ENCODE measurements at places on chromosomes 12 and 14. TPM values are rescaled to one million over a fixed set of nuclear protein-coding genes. Genes with fewer than 3 reads are reported as not detected.

The C12orf60 gene
- total RNA-seq: 1.3 TPM

The LAG3 gene
- total RNA-seq: 3.8 TPM

The SPSB2 gene
- total RNA-seq: 2.4 TPM

The POC1B gene
- total RNA-seq: 12.1 TPM

The SLCO1B1 gene
- 0.09 TPM for total RNA-seq

The HCAR1 gene
- total RNA-seq: 1.2 TPM

The DTX1 gene
- total RNA-seq: 1.6 TPM

The RGS6 gene
- total RNA-seq: 1.5 TPM

The YAF2 gene
- 52.2 TPM for total RNA-seq

GRCh38 chr12:57517187-57517586 lies 3.1 kb downstream of the DDIT3 start:
- no peak for DNase-seq

- no peak for DNase-seq
Observed at GRCh38 chr14:38213001-38213400, 5.3 kb downstream of the SSTR1 start.

GRCh38 chr14:70665448-70666360 lies 24.0 kb downstream of the TTC9 start:
- DNase-seq: no peak

DNA sequence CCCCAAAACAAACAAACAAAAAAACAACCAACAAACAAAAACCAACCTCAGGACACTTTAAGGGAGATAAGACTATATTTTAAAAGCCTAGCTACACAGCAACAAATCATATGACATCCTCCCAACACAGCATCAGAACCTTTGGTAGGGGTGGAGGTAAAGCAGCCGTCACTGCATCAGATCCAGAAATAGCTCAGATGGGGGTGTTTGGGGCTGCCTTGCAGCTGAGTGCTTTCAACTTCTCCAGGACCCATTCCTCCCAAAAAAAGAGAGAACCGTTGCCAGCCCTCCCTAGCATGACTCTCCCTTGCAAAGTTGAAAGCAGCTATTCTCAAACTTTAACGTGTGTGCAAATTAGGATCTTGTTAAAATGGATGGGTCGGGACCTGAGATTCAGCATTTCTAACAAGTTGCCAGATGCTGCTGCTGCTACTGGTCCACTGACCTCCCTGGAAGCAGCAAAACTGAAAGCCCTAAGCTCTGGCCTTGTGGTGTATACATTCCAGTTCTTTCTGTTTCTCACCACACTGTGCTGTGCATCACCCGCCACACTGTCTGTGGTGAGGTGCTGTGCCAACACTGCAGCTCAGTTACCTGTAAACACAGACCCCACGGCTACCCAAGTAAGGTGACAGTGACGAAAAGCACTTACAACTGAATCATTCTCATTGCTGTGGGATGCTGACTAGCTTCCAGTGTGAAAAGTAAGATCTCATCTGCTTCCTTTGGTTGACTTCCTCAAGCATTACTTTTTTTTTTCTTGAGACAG lies 54.0 kb downstream of the SLC38A1 start:
- no peak for DNase-seq

DNA sequence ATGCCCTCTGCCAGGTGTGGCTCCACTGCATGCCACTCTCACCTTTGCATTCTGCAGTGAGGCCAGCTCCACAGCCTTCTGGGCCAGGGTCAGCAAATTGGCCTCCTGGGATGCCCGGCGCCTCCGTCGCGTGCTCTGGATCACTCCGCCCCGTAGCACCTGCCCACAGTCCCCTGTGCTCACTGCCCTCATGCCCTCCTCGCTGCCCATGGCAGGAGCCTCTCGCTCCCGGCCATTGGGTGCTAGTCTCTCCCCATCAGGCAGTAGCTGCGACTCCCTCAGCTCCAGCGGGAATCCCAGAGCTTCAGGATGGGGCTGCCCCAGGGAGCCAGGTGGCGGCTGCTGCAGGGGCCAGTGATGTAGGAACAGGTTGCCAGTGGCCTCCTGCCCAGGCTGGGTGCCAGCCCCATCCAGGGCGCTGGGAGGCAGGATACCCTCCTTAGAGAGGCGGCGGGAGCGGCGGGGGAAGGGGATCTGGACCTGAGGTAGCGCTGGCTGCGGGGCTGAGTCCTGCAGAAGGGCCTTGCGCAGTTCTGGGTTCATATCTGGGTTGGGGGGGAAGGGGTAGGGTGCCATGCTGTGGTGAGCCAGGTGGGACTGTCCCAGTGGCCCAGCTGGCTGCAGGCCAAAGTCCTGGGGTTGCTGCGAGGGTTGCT lies 24.5 kb upstream of the PNMA1 start:
- DNase-seq: no peak

GRCh38 chr14:72678356-72678755 lies 215.5 kb downstream of the DPF3 start:
- no peak for DNase-seq

DNA sequence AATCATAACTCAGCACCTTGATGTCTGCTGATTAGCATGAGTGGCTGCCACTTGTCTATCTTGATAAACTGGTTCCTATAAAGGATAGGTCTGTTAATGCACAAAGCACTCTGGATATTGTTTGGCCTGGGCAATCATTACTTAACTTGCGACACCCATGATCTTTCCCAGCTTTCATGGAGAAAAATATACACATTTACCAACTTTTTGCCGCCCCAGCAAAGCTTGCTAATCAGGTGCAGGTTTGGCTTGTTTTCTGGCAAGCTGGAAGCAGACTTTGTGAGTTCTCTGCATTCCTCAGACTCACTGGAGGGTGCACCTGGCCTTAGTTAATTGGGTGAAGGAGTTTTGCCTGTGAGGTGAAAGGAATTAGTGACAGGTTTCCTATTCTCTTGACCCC lies 1126.4 kb upstream of the FLRT2 start:
- DNase-seq: no peak

GRCh38 chr14:45150386-45150890 lies 14.7 kb downstream of the FANCM start:
- DNase-seq: no peak

DNA sequence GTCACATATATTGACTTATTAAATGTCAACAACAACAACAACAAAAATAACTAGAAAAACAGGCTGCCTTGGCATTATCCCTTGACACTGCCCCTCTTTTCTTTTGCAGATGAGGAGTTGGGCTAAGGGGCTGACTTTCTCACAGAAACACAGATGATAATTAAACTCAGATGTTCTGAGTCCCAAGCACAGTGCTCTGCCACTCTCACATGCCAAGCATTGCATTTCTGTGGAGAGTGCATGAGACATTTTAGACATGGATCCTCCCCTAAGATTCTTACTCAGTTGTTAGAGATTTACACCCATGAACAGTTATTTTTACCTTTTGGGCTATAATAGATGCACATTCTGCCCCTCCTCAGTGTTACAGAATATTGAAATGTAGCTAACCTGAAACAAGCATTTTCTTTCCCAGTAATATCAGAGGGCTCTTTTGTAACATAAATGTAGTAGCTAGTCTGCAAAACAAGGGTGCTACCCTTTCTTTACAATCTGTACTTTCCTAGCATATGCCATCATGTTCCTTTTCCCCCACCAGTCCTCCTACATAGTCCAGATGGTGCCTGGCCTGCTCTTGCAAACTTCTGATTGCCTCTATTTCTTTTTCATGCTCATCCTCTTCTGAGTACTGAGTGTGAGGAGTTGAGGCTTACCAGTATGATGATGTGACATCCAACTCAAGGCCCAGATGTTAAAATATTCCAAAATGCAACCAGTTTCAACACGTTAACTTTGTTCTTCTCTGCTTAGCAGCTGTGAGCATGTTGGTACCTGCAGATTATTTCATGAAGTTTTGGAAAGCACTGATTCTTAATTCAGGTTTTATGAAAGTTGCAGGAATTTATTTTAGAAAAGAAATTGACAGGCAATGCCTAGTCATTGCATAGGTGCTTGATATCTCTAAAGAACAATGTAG lies 125.0 kb upstream of the ATP2B1 start:
- no peak for DNase-seq

- no peak for DNase-seq
Observed at GRCh38 chr12:15839041-15839440, 43.1 kb upstream of the STRAP start.

- DNase-seq: no peak
Observed at GRCh38 chr14:71632440-71632946, 299.7 kb upstream of the RGS6 start.

DNA sequence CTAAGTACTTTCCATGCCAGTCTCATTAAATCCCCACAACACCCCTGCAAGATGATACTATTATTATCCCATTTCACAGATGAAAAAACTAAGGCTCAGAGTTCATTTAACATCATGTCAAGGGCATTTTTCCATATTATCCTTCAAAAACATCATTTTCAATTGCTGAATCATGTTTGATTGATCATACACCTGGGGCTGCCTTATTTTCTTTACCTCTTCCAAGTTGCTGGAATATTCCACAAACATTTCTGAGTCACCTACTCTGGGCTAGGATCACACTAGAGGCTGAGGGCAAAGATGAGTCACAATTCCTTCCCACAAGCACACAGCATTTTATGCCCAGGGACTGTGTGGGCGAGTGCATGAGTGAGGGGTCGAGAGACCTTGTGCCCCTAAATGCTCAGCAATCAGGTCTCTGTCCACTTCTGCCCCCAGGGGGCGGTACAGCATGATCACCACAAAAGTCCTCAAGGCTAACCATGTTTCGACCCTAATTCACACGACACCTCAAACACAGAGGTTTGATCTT lies 14.1 kb upstream of the TMEM119 start:
- no peak for DNase-seq

DNA sequence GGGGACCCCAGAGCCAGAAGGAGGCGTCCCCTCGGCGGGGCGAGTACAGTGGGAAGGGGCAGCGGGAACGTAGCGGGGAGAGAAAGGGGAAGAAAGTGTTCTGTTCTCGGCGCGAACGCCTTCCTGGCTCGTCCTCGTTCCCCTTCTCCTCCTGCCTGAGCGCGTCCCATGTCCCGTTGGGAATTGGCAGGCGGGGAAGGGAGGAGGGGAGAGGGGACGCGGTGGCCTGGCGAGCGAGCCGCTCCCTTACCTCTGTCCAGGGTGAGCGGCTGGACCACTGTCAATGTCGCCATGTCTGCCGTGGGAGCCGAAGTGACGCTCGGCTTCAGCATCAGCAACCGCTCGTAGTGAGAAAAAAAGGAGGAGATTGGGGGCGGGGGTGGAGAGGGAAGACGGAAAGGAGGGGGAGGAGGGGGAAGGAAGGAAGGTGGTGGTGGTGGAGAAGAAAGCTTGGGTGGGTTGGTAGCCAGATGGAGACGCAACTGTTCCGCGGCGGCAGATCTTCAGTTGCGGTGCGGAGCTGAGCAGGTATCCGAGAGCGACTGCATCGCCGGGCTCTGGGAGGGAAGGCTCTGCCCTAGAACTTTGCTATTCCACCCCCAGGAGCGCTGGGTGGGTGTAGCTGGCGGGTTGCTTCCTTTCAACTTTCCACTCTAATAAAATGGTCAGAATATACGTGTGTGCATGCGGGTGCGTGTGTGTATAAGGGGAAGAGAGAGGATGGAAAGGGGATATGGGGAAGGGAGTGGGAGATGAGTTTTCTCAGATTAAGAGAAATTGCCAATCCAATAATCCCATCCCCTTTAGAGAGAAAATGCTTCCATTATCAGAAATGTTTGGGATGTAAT lies at the start of gene LIN7A:
LIN7A (minus strand) TSS at position 544 of the 848 bp plus-strand sequence; CDS start at position 332, 212 bp downstream.
- DNase-seq: peak; percentile 31
